ENCODE measurements at places on chromosomes 16 and 17.

GRCh38 chr17:44263345-44263902, 4.5 kb downstream of the SLC4A1 start:
- DNase-seq: no peak

- no peak for DNase-seq
Observed at GRCh38 chr16:68344252-68344651, 33.4 kb downstream of the PRMT7 start.

GRCh38 chr16:50093607-50094539, 28.1 kb downstream of the HEATR3 start:
- DNase-seq: no peak

GRCh38 chr16:21076186-21076883, 74.3 kb downstream of the DNAH3 start:
- no peak for DNase-seq

- DNase-seq: peak; percentile 85
Observed at GRCh38 chr17:7043497-7044198, at the start of gene SLC16A11. Gene SLC16A11, minus strand, starts transcription at chr17:7044092. Its CDS starts 579 bp downstream, at chr17:7043513.

DNA sequence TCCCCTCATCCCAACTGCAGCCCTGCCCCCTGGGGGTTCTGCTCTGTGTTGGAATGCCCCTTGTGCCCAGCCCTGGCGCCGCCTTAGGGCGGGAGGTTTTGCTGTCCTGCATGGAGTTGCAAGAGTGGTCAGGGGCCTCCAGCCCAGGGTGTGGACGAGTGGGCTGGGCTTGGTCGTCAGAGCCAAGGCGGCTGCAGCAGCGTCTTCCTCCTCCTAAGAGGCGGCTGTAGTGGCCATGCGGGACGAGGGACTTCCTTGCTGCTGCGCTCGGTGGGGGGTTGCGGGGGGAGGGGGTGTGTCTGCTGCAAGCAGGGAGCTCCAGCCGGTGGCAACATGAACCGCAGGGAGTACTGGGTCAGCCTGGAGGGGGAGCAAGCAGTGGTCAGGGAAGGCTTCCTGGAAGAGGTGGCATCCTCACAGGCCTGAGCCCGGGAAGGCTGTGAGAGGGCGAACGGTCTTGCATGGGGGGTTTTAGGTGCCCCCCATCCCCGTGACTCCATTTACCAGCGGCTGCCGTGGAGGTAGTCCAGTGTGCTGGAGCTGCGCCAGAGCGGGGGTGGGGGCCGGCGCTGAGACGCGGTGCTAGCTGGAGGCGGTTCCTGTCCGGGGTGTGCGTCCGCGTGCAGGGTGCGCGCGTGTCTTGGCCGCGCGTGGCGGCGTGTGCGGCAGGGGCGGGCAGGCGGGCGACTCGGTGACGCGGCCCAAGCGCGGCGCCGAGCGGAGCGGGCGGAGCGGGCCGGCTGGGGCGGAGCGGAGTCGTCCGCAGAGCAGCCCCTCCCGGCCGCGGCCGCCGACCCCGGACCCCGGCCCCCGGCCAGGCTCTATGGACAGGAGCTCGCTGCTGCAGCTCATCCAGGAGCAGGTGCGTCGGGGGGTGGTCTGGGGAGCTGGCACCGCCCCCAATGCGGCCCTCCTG, at the start of gene RHBDL1:
TSS of gene RHBDL1 (plus strand) at position 704 of the 916 bp plus-strand sequence. CDS start at position 824, 120 bp downstream.
- peak; percentile 92 for DNase-seq

GRCh38 chr16:29745853-29746345, at the start of gene C16orf54:
Gene C16orf54, minus strand, starts transcription at chr16:29745990. Its CDS starts 1,039 bp downstream, at chr16:29744951.
- peak; percentile 66 for DNase-seq

DNA sequence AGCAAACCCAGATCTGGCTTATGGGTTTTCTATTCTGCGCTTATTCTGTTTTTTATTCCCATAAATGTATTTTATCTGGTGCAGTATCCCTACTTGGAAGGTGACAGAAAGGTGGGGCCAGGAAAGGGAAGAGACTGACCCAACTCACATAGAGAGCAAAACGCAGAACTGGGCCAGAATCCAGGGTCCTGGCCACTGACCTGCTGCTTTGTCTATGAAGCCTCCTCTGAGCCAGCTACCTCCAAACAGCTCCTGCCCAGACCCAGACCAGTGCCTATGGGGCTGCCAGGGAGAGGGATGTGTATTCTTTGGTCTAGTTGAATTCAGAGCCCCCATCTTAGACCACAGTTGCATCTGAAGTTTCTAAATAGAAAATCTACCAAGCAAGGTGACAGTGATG, 36.4 kb upstream of the CES5A start:
- DNase-seq: no peak

DNA sequence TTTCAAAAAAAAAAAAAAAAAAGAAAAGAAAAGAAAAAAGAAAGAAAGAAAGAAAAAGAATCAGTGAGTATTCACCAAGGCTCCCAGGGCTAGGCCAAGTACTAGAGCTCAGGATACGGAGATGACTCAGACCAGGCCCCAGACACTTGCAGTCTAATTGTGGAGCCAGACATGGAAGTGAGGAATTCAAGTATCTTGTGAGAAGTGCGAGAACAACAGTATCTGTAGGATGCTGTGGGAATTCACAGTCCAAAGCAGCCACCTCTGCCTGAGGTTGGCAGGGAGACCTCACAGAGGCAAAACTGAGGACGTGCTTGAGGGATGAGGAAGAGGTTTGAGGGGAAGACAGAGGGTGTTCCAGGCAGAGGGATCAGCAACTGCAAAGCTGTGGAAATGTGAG, 14.0 kb upstream of the ALDOA start:
- no peak for DNase-seq

DNA sequence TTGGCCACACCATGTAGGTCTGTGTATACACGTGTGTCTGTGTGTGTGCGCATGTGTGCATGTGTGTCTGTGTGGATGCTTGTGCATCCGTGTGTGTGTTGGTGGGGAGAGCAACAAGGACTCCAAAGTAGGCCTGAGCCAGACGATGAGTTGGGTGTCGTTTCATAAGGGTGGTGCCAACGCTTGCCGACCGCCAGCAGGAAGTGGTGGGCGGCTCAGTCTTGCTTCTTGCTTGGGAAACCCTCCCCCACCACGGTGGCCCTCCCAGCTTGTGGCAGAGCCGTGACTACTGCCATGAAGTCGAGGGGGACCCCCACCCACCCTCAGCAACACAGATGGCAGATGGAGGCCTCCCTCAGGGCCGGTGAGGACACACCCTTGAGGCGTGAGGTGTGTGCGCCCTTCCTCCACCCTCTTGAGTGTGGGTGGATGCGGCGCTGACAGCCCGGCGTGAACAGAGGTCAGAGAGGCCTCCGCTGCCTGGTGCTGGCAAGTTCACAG, 17.5 kb downstream of the SBK1 start:
- DNase-seq: no peak

DNA sequence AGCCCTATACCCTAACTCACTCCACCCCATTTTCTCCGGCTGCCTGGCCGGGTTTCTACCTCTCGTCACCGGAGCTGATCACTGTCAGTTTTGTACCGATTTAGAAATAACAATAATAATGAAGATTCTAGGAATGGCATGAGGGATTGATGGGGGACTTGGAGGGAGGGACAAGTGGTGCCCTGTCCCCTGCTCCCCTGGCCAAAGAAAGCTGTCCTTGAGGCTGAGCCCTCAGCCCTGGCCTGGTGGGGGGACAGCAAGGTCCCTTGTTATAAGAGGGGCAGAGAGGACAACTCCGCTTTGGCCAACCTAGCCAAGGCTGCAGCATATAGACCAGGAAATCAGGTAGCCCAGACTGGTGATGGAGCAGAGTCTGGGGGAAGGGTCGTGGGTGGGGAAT, 10.5 kb downstream of the GAS2L2 start:
- peak; percentile 40 for DNase-seq

DNA sequence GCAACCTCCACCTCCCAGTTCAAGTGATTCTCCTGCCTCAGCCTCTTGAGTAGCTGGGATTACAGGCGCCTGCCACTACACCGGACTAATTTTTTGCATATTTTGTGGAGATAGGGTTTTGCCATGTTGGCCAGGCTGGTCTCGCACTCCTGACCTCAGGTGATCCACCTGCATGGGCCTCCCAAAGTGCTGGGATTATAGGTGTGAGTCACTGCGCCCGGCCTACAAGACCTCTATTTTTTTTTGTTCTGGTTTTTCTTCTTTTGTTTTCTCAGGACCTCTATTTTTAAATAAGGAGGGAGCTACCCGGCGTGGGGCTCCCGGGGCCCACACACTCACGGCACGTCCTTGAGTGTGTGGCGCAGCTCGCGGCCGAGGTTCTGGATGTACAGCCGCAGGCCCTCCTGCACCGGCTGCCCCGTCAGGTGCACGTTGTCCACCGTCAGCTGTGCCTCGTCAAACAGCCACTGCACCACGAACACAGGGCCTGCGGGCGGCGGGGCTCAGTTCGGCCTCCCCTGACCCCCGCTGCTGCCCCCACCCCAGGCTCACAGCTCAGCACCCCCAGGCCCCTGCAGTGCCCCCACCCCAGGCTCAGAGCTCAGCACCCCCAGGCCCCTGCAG, 5.8 kb downstream of the NOTUM start:
- DNase-seq: no peak

GRCh38 chr16:64356267-64356666, 765.6 kb downstream of the CDH11 start:
- no peak for DNase-seq

DNA sequence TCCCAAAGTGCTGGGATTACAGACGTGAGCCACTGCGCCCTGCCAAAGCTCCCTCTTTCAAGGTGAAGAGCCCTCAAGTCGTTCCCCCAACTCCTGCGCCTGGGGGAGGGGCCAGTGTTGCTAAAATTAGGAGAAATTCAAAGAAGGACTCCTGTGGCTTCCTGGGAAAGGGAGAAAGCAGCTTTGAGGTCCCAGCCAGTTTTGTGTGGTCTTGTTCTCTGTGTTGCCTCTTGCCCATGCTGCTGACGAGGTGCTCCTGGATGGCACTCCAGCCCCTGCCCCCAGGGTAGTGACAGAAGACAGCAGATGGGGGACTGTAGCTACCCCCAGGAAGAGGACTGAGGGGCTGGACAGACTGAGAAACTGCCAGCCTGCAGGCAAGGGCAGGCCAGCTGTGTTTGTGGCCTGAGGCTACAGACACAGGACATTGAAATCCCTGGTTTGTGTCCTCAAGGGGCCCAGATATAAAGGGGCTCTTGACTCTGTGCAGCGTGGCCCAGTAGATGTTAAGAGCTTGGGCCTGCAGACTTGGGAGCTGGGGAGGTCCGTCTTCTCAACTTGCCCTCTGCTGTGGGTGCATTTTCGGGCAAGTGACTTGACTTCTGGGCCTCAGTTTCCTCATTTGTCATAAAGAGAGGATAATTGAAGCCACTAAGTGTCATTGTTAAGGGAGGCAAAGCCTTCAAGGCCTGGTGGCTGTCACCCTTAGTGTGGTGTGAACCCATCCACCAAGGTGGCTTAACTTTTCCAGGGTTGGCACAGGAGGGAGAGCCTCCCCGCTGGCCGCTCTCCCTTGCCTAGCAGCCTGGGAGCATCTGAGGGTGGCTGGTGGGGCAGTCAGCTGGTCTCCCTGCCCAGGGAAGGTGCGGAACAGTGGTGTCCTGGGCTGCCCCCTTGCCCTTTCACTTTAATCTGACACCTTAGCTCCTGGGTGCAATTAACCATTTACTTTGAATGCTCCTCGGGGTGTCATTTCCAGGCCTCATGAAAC, 4.1 kb downstream of the UBALD2 start:
- DNase-seq: peak; percentile 71

DNA sequence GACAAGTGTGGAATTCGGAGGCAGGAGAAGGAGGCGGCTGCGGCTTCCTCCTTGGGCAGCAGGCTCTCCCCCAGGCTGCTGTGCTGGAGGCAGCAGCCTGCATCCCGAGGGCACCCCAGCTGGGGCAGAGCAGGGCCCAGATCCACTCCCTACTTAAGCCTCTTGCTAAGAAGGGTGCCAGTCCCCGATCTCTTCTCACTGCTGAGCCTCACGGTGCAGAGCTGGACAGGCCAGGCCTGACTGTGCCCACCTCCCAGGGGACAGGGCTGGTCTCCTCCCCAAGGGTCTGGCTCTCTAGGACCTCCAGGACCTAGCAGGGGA, 210.8 kb downstream of the NTN1 start:
- DNase-seq: no peak

DNA sequence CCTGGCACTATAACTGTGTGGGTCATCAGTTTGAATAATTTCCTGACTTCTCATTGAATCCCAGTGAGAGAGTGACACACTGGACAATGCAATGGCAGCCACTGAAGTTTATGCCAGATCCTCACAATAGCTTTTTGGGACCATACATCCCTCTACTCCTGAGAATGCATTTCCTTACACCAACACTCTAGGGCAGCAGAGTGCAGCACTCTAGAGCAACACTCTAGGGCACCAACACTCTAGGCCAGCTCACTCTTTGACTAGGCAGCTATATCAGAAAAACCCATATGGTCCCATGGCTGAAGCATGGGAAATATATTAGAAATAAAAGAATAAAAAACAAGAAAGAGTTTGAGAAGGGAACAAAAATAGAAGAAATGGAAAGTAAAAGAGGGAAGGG, 309.2 kb downstream of the MAP2K6 start:
- DNase-seq: no peak

GRCh38 chr16:85173146-85173980, 61.1 kb upstream of the CIBAR2 start:
- DNase-seq: peak; percentile 72

DNA sequence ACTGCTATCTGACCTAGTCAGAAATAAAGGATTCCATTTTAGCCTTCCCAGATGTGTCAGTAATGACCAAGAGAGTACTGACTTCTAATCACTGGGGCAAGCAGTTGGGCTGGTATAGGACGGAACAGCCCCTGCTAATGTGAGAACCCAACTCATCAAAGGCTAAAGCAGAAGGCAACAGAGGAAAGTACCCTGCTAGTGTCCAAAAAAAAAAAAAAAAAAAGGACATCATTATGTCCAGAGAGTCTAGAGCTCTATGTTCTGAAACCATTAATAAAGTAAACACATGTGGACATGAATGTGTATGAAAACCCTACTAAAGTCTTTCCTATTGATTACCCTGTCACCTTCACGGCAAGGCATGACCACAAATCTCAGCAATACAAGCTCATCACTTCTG, 85.0 kb downstream of the CYTH1 start:
- DNase-seq: no peak

DNA sequence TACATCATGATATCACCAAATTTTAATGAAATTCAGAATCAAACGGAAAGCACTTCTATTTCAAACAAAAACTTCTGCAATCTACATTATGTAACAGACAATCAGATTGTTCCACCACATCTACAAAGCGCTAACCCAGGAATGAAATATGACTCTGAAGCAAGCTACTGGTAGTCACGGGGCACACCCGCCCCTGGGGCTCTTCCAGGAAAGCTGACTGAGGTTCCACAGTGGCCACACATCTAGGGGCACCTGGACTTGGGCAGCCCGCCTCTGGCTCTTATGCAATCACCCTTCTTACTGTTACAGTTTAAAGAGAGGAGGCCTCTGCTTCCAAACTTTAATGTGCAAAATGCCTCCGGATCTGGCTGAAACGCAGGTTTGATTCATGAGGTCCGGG, 27.5 kb downstream of the ZCCHC14 start:
- DNase-seq: no peak

DNA sequence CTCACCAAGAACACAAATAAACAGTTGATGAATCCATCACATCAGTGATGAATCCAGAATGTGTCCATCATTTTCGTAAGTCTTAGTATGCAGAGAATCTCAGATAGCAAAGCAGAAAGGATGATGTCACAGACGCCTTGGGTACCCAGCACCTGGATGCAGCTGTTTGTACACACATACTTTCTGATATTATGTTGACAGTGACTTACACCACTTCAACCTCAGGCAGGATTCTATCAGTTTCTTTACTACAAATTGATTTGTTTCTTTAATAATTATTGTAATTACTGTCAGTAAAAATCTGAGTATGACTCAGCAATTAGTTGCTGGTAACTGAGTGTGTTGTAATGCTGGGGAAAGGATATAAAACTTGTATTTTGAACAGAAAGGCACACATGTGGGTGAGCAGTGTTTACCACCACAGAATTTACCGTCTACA, 159.8 kb downstream of the RPTOR start:
- DNase-seq: no peak

Measured in H7 (cell line).